GM13977 (cell line): ENCODE measurements at places on chromosomes 1 and 21.

- DNase-seq: no peak
Observed at GRCh38 chr1:30329802-30330557, 393.4 kb downstream of the MATN1 start.

- DNase-seq: peak; percentile 57
Observed at GRCh38 chr1:160291248-160292220, 6.6 kb upstream of the PEX19 start.

- DNase-seq: no peak
Observed at GRCh38 chr1:41578712-41579335, 94.3 kb upstream of the EDN2 start.

GRCh38 chr1:50970931-50971582, 1.0 kb downstream of the CDKN2C start:
- DNase-seq: no peak

DNA sequence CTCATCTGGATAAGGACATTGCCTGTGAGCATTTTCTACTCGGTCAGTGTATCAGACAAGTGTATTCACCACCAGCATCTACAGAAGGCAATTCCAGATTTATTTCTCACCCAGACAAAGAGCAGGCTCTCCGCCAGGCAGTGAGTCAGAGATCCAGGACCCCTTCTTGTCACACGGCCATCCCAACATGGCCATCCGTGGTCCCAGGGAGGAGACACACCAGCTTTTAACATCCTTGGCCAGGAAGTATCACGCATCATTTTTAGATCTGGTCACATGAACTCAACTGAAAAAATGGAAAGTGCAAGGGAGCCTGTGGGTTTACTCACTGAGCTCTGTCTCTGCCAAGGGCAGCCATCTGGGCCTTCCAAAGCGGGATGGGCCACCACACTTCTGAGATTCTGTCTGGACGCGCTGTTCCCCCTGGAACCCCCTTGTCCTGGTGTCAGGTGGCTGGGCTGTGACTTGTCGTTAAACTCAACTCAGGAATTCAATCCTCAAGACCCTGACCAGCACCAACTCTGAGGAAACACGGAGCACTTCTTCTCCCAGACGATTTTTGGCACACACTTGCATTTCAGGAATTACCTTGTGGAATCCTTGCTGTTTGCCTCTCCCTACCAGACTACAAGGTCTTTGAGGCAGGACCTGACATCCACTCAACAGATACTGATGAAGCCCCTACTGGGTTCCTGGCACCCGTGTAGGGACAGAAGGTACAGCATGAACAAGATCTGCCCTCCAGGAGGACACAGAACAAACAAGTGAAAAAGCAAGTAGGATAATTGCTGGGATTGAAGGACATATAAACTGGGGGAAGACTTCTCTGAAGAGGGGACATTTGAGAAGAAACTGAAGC, 21.6 kb upstream of the CCSAP start:
- DNase-seq: no peak

- DNase-seq: no peak
Observed at GRCh38 chr1:25186161-25187007, 45.9 kb downstream of the SYF2 start.

DNA sequence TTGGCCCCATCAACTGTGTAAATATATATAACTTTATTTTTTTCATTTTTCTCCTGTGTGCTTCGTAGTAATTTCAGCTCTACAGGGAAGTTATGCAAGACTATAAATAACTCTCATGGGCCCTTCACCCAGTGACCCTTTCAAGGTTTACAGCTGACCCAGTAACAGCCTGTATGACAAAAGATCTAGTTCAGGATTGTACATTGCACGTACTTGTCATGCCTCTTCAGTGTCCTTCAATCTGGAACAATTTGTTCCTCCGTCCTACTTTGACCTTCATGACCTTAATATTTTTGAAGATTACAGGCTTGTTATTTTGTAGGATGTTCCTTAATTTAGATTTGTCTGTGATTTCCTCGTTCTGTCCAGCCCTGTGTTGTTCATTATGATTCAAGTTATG, 40.5 kb downstream of the BRINP2 start:
- no peak for DNase-seq

DNA sequence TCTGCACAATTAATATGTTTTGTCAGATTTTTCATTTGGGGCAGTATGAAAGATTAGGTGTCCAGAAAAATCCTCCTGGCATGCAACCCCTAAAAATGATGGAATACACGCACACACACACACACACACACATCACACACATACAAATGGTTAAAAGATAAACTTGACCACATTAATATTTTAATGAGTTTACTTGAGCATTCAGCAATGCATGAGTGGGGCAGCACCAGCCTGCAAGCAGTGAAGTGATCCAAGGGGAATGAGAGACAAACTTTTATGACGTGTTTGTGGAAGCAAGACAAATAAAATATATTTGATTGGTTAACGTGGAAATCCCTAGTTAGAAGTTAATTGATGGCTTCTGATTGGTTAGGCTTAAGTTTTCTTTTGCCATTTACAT, 29.1 kb upstream of the SOAT1 start:
- no peak for DNase-seq

- DNase-seq: no peak
Observed at GRCh38 chr21:37281993-37282392, 14.9 kb upstream of the VPS26C start.

GRCh38 chr1:44151332-44151731, 9.9 kb upstream of the KLF18 start:
- peak; percentile 45 for DNase-seq

DNA sequence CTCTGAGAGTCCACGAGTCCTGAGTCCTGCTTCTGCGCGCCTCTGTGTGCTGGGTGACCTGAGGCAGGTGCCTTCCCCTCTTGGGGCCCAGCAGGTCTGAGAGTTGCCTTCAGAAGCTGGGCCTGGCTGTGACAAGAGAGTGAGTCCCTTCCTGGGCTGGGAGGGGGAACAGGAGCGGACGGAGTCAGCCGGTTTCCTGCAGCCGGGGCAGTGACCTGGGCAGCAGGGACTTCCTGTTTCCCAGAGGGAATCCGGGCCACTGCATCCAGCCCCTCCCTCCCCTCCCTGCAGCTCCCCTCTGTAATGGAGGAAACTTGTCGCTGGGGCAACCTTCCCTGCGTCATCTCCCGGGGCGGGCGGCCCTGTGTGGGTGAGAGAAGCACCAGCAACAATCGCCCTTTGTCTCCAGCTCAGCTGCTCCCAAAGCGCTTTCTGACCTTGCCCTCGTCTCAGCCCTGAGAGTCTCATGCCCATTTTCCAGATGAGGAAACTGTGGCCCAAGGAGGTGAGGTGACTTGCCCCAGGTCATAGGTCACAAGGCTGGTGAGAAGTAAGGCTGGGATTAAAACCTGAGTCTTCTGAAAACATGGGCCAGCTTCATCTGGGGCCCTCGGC, 61.1 kb downstream of the SDC3 start:
- DNase-seq: no peak
